ENCODE measurements at places on chromosomes 3 and 15. TPM values are rescaled to one million over a fixed set of nuclear protein-coding genes. Genes with fewer than 3 reads are reported as not detected.

BLM gene
- 11.8 TPM for total RNA-seq

SMCO1 gene
- total RNA-seq: not detected

DNA sequence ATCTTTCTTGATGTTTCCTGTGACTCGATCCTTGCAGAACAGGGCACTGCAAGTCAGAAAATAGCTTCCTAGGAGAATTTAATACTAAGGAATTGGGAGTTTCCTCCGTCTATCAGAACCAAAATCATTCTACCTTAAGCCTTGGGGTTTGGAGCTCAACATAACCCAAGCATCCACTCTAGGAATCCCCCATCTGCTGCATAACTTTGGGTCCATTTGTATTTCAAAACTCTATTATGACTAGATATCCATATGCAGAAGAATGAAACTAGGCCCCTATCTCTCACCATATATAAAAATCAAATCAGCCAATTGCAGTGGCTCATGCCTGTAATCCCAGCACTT is 61.7 kb upstream of the AKAP13 start:
- DNase-seq: no peak

GRCh38 chr3:4687167-4687566 is 194.0 kb downstream of the ITPR1 start:
- no peak for DNase-seq

DNA sequence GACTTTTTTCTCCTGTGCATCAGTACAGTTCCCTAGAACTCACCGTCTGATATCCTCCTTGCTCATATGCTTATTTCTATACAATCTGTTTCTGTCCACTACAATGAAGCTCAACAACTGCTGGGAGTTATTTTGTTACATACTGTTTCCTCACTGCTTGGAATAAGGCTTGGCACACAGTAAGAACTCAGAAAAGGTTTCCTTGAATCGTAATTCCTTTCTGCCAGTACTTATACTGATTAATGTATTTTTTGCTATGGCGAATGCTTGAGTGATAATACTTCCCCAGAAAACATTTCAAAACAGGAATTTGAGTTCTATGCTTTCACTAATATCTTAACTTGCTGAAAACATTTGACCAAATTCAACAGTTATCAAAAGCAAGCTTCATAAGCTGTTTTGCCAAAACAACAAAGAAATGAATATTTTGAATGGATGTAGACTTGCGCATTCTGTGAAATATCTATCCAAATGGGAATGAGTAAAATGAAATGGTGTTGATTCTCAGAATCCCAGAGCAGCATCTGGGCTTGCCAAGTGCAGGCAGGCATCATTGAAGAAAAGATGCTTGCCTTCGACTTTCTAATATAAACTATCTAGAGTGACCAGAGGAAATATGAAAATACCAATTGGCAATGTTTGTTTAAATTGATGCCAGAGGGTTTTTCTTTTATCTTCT is 286.3 kb downstream of the RAP2B start:
- no peak for DNase-seq

- DNase-seq: peak; percentile 56
Observed at GRCh38 chr3:142645236-142645793, 49.1 kb downstream of the PLS1 start.

DNA sequence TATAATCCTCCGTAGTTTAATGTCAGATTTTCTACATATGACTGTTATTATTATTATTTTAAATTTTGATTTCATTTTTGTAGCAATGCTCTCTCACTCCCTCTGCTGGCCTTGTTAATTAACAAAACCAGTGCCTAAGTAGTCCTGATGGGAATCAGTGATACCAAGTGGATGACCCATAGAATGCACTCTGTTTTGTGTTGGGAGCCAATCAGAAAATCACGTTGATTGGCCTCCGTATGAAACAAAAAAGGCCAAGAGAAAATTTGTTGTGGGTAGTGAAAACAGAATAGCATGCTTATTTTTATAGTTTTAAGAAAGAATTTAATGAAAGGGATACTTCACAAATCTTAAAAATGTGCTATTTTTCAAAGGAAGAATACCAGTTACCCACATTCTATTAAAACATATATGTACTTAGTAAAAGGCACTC is 34.4 kb upstream of the MEIS2 start:
- peak; percentile 79 for DNase-seq

DNA sequence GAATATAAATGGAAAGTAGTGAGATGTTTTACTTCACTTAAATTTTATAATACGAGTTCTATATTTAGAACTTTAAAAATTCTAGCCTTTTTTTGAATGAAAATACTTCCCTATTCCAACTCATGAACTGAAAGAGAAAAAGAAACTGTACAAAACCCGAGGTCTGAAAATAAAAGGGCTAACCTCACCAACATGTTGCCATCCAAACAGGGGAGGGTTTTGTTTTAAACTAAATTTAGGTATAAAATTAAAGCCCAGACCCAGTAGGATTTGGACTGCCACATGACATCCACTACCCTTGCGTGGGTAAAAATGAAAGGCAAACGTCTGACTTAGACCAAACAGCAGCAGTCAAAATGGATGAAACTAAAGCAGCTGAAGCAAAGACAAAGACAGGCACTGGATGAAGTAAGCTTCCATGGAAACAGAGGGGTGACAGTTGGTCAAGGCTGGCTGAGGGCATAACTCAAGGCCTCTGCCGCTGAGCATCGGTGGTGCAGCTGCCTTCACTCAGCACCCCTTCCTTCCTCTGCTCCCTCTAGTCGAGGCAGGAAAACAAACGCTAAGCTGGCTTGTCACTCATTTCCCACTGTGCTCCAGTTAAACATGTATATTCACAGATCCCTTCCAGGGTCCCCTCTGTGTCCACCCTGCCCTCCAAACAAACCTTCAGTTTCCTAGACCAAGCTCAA is 58.1 kb downstream of the TM4SF4 start:
- no peak for DNase-seq

DNA sequence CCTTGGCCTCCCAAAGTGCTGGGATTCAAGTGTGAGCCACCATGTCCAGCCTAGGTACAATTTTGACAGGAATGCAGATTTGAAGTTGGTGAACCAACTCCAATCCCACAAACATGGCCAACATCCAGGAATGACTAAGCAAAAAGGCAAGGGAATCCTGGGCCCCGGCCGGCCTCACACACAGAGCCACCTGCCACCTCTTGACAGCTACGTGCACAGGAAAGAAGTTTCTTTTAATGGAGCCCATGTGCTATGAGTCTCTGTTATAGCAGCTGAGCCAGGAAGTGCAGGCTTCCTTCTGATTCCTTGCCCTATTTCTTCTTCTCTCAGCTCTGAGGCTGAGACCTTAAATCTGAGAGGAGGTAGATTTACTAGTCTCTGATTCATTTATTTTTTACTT is 8.8 kb downstream of the TMEM40 start:
- DNase-seq: no peak

DNA sequence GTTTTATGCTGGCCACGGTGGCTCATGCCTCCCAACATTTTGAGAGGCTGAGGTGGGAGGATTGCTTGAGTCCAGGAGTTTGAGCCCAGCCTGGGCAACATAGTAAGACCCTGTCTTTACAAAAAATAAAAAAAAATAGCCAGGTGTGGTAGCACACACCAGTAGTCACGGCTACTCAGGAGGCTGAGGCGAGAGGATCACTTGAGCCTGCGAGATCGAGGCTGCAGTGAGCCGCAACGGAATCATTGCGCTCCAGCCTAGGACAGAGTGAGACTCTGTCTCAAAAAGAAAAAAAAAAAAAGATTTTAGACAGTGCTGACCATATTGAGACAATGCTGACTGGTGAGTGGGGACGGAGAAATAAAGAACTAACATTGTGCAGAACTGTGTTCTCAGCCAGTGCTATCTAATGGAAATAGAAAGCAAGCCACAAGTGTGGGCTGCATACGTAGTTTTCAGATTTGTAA is 67.2 kb downstream of the ST6GAL1 start:
- no peak for DNase-seq

DNA sequence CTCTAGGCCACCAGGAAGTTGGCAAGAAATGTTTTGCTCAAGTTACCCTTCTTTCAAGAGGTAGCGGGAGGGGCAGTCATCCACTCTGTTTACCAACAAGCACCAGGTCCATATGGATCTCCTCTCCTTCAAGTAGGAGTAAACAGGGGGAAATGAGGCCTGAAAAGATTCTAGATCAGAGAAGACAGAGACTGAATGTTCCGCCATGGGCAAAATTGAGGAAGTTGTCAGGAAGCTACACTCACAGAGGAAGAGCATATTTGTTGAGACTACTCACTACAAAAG is 81.6 kb downstream of the KLF15 start:
- no peak for DNase-seq

DNA sequence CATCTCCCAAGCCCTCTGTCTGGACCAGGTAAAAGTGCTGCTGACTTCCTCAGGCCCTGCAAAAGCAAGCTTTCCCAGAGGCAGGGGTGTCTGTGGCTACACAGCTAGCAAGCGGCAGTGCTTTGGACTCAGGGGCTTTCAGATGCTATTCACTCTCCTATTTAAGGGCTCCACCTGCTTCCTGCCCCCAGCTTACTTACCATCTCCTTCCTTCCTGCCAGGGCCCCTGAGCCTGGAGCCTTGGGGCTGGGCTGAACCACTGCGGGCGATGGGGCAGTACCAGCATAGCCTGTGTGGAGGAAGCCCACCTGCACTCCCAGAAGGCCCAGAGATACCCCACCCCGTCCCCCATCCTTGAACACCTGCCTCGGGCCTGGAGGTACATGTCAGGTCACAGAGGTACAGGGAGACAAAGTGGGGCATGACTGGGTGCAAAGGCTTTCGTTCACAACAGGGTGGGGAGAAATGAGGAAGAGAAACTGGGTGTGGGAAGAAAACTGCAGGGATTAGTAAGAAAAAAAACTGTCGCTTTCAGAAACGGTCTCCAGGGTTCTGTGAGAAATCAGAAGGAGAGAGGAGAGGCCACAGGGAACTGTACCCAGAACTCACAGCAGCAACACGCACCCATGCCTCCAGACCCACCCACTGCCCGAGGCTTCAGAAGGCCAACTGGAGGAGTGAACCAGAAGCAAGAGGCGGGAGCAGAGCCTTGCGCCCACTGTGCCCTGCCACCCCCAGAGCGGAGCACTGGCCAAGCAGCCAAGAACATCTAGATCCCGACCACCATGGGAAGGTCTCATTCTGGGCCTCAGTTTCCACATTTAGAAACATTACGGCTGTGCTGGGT is 49.5 kb downstream of the CCDC12 start:
- DNase-seq: no peak

DNA sequence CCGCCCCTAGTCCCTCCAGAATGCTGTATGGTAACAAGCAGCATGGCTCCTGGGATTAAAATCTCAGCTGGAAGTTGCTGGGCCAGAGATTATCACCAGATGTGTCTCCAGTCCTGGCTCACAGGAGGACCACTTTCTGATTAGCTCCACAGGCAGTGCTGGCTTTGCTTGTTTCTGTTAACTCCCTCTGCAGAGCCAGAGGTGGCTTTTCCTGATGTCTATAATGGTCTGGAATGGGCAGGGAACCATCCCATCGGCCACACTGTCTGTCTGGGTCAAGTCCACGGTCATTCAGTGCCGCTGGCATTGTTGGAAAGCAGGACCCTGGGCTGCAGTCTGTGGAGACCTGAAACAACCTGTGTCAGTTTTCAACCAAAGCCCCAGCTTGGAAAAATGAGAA is 119.6 kb upstream of the CTDSPL start:
- DNase-seq: no peak

DNA sequence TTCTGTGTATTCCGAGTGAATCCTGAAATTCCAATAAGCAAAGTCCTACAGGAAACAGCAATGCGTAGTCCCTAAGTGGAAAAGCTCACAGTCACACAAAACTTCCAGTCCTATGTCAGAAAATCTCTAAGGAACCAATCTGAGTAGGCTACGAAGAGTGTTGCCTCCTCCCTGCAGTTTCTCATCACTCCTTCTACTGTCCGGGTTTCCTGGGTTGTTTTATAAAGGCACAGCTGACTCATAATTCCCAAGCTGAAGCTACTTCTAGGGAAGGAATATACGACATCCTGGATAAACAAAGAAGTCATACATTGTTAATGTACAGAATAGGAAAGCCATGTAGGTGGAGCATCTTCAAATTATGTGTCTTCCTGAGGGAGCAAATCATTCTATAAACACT is 65.7 kb upstream of the RGMA start:
- DNase-seq: no peak
